ENCODE measurements at places on chromosomes 1 and 21.

- H3K4me3 ChIP-seq, result no peak overlapping the region
- no peak overlapping the region for H3K27ac ChIP-seq
- no peak for DNase-seq
- H3K36me3 ChIP-seq, result no peaks in the 10 kb centered on the region
Observed at GRCh38 chr1:9352377-9353134, 59.9 kb downstream of the SPSB1 start.

DNA sequence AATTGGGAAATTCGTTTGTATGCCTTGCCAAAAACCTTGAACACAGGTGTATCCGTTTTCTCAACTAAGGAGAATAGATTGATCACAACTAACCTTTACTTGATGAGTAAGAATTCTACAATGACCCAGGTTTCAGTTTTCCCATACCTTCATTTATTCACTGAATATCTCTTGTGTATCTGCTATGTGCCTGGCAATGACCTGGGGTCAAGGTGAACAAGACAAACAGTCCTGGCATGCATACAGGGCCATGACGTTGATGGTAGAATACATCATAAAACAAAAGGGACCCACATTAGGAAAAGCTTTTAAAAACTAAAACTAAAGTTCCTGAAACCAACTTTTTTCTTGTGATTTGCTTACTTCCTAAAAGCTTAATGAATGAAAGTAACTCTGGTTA lies 32.1 kb upstream of the EXOSC10 start:
- H3K4me3 ChIP-seq, result no peak overlapping the region
- no peak overlapping the region for H3K27ac ChIP-seq
- H3K36me3 ChIP-seq, result peaks cover 39% of the 10 kb centered on the region
- no peaks in the 10 kb centered on the region for H3K27me3 ChIP-seq
- no peak for DNase-seq

DNA sequence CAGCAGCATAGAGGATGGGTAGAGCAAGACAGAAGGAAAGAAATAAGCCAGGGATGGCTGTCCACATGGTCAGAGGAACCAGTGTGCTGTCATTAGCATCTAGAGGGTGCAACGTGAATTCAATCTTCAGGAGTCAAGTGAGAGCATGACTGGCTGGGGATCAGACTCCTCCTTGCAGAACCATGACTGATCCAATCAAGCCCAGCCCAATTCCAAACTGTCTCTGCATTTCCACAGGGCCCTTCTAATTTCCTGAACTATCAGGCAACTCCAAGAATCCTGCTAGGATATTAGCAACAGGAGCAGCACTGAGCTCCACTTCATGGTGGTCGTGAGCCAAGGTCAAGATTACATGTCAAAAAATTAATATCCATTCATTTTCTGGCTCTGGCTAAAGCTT lies 166.8 kb upstream of the CAMK1G start:
- H3K4me3 ChIP-seq, result no peak overlapping the region
- H3K36me3 ChIP-seq, result no peaks in the 10 kb centered on the region
- peaks cover 19% of the 10 kb centered on the region for H3K27me3 ChIP-seq

GRCh38 chr21:42429856-42430255 lies 26.2 kb downstream of the UBASH3A start:
- no peak overlapping the region for H3K27ac ChIP-seq
- peaks cover 87% of the 10 kb centered on the region for H3K36me3 ChIP-seq
- H3K4me3 ChIP-seq, result no peak overlapping the region
- peaks cover 38% of the 10 kb centered on the region for H3K4me1 ChIP-seq
- no peaks in the 10 kb centered on the region for H3K27me3 ChIP-seq
